ENCODE measurements at places on chromosomes 11 and 22. TPM values are rescaled to one million over a fixed set of nuclear protein-coding genes. Genes with fewer than 3 reads are reported as not detected.

GRCh38 chr11:36233204-36233603 lies 56.0 kb downstream of the COMMD9 start:
- no peak for DNase-seq

DNA sequence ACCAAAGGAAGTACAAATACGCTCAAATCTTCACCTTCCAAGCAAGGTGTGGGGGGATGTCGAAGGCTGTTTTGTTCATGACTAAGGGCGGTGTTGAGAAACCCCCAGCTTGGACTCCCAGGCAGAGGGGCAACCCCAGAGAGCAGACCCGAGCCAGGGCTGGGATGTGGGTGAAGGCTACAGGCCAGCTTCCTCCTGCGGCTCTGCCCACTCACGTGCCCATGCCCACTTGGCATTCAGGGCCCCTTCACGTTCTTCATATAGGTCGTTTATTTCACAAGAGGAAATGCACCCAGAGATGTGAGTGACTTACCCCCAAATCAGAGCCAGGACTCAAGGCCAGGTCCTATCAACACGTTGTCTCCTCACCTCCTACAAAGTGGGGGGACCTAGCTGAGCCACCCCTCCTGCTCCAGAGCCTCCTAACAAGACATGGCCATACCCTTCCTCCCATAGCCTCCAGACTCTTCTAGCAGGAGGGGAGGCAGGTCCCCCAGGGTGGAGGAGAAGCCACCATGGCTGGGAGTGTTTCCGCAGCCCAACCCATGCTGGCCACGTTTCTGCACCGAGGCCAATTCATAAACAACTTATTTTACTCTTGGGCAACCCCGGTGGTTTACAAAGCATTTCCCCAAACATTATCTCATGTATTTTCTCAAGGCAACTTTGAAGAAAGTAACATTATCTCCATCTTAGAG lies 22.0 kb downstream of the TMEM184B start:
- DNase-seq = peak; percentile 64

DNA sequence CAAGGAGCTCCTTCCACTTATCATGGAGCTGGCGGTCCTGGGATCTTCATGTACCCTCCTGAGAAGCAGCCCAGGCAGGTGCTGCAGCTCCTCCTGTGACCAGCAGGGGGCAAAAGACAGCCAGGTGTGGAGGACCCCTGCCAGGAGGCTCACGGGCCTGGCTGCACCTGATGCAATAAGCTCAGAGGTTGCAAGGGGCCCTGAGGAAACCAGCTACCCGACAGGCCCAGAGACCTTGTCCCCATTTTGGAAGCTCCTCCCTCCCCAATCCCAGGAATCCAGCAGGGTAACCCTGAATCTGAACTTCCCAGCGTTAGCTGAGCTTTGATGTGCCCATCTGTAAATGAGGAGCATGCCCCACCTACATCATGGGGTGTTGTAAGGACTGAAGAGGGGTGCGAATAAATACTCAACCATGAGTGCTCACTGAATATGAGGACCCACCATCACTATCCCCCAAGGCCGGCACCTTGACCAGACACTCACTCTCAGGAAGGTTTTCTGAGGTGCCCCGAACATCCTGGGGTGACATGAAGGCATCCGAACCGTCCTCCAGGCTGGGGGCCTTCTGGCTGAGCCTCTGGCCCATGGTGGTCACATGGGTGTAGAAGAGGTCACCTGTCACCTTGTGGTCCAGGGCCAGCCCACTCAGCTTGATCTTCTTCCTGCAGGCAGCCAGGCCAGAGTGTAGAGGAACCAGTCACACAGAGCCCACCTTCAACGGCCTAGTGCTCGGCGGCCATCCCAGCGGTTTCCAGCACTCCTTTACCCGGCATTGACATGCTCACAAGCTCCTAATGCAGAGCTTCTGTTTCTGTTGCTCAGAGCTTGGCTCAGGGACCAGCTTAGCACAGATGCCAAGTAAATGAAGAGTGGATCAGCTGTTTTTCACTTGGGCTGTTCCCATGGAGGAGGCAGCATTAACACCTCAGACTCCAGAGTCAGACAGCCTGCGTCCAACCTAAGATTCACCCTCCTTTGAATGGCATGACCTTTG lies 21.7 kb downstream of the SLC43A1 start:
- no peak for DNase-seq

GRCh38 chr11:26319906-26320305 lies 12.0 kb upstream of the ANO3 start:
- no peak for DNase-seq

Gene NECTIN1
- 20.0 TPM for total RNA-seq

DNA sequence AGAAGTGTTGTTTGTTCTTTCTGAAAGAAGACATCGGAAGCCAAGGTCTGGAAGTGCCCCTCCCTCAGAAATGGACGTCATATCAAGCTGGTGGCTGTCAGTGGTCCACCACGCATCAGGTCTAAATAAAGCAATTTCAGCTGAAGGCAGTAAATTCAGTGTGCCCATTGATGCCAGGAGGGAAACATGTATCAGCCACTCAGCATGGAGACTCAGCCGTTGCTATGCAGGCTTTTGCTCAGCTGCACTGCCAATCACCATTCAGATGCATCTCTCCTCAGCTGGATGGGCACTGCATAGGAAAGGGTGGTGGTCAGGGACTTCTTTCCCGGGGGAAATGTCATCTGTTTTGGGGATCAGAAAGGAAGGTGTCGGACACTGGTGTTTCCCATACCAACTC lies 878.2 kb downstream of the NTM start:
- DNase-seq = no peak

DNA sequence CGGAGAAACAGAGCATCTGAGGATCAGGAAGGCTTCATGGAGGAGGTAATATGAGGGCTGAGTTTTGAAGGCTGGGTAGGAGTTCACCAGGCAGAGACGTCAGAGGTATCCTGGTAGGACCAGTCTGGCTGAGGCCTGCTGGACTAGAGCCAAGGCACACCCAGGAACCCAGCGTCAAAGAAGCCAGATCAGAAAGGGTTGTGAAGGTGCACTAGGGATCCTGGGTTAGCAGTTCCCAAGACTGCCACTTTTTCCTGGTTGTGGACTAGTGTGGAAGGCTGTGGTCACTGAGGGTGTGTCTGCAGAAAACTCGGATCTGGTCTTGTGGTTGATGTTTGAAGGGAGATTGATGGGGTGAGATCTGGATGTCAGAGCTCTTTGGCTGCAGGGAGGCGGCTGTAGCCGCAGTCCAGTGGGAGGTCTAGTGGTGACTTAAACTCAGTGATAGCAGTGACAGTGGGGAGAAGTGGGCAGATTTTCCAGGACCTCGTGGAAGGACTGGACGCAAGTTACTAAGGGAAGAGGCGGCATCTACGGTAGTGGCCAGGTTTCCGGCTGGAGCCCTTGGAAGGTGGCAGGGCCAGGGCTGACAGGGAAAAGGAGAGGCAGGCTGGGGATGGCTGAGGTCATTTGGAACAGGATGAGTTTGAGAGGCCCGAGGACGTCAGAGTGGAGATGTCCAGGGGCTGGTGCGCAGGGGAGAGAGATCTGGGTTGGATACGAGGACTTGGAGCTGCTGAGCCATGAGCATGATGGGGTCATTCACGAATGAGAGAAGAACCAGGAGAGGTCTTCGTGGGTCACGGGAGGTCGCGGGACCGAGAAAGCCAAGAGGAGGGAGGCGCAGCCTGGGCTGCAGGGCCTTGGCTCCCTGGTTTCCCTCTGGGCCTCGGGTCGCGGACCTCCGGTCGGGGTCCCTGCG lies 10.9 kb downstream of the RELA start:
- no peak for DNase-seq

DNA sequence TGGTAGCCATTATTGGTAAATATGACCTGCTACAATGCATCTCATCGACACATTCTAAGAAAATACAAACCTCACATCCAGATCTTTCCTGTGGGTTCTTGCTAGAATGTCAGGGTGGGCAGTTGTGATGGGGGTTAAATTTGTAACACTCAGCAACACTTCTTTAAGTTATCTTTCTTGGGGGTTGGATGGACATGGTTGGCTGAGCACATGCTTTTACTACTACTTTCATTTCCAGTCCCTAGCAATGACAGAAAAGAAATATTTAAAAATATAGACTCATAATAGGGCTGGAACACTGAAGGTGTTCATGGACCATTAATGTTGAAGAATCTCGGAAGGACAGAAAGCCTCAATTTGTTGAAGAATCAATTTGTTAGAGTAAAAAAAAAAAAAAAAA lies 57.6 kb downstream of the APOL3 start:
- no peak for DNase-seq

Gene MRGPRF
- 7.6 TPM for total RNA-seq

- DNase-seq = no peak
These were observed 26.9 kb downstream of the DRD2 start for GRCh38 chr11:113448316-113448677.

GRCh38 chr11:10307022-10307399 lies 2.1 kb downstream of the ADM start:
- DNase-seq = no peak

Gene OR5P2
- total RNA-seq = not detected

GRCh38 chr11:95698676-95699557 lies 90.7 kb downstream of the FAM76B start:
- no peak for DNase-seq

Gene PKNOX2
- total RNA-seq = 9.1 TPM

DNA sequence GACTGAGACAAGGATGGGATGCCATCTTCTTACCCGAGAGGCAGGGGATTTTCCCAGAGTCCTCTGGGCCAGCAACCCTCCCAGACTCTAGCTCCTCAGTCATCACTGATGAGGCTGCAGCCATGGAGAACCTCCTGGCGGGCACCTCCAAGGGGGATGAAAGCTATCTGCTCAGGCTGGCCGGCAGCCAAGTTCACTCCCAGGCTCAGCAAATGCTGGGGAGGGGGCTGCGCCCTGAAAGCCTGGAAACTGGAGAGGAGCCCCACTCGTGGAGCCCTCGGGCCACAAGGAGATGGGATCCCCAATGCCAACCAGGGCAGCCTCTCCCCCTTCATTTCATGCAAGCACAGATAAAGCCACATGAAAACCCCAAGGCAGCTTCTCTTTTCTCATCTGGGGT lies 75.0 kb downstream of the CACNA1I start:
- peak; percentile 64 for DNase-seq

DNA sequence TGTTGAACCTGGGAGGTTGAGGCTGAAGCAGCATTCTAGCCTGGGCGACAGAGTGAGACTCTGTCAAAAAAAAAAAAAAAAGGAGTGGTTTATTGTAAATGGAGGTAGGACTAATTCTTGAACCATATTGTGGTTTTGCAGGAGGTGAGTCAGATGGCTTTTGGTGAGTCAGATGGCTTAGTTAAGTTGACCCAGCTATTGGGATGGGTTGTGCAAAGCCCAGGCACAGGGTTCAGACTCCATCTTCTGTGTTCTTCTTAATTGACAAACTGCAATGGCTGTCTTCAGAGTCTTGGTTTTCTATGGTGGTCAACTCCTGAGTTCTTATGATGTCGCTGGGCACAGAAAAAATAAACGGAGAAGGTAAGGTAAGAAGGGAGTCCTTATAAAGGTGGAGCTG lies 182.7 kb downstream of the ADAMTS15 start:
- DNase-seq = no peak

Gene UPK3A
- total RNA-seq = 0.54 TPM

- no peak for DNase-seq
These were observed 736.5 kb upstream of the CCDC90B start for GRCh38 chr11:84022695-84023094.

DNA sequence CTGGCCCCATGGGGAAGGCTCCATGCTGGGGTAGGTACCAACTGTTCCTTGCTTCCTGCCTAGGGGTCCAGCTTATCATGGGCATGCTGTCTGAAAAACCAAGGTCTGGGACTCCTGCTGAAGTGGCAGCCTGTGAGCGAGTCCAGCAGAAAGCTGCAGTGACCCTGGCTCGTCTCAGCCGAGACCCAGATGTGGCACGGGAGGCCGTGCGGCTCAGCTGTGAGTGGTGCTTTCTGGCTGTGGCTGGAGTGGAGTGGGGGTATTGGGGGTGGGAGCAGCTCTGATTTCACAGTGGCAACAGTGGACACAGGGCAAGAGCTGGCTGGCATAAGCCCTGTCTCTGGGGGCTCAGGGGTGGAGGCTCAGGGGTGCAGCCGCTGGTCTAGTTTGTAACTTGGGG lies 124.1 kb downstream of the INSC start:
- no peak for DNase-seq

DNA sequence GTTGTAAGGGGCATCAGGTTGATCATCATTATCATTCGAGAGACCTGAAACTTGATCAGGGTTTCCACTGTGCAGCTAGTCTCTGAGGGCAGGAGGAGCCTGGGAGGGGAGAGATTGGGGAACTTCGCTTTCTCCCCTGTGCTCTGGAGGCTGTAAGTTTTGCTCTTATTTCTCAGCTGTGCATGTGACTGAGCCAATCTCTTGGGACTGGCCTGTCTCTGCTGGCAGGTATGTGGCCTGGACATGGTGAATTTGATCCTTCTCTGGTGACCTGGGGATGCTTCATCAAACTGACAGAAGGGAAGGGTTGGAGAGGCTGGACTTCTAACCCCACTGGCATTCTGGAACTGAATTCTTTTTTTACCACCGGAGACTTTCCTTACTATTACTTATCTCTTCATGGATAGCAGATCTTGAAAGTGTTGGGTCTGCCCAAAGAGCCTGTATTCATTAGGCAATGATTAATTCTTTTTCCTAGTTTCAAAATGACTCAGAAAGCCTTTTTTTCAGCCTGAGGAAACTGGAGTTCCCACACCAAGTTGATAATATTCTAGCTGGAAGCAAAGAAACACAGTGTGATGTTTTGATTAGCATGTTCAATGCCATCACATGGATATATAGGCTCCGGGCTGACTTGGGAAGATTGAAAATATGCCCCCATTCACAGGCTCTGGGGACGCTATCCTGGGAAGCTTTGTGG lies 36.5 kb downstream of the TSPAN18 start:
- DNase-seq = no peak

DNA sequence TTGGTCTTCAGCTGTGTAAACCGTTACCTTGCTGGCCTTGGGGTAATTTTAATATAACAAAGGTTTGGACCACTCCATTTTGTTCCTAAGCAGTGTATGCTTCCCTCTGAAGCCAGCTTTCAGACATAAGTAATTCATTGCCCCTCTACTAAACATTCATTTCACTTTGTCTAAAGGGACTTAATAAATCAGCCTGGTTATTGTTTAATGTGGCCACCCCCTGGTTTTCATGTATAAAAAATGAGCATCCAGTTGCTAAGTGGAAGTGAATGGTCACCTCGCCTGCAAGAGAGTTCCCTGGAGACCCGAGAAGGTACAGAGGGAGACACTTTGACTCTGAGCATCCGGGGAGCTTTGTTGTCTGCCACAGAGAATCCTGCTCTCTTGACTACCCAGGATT lies 3.9 kb downstream of the ABTB2 start:
- no peak for DNase-seq

DNA sequence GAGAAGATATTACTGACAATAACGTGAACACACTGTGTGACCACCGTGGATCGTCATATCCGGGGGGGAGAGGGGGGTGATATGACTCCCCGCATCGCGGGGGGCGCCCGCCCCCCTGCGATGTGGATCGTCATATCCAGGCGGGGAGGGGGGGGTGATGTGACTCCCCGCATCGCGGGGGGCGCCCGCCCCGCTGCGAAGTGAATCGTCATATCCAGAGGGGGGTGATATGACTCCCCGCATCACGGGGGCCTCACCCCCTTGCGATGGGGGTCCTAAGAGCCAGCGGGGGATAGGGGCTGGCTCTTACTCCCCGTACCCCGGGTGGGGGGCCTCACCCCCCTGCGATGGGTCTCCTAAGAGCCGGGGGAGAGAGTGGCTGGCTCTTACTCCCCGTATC lies 19.9 kb downstream of the UNC93B1 start:
- DNase-seq = no peak

All from Right ventricle myocardium inferior (tissue), 1 donor.